ENCODE measurements at places on chromosomes 7 and 10.

- no peak for DNase-seq
Observed at GRCh38 chr10:62538606-62539005, 164.4 kb downstream of the ZNF365 start.

DNA sequence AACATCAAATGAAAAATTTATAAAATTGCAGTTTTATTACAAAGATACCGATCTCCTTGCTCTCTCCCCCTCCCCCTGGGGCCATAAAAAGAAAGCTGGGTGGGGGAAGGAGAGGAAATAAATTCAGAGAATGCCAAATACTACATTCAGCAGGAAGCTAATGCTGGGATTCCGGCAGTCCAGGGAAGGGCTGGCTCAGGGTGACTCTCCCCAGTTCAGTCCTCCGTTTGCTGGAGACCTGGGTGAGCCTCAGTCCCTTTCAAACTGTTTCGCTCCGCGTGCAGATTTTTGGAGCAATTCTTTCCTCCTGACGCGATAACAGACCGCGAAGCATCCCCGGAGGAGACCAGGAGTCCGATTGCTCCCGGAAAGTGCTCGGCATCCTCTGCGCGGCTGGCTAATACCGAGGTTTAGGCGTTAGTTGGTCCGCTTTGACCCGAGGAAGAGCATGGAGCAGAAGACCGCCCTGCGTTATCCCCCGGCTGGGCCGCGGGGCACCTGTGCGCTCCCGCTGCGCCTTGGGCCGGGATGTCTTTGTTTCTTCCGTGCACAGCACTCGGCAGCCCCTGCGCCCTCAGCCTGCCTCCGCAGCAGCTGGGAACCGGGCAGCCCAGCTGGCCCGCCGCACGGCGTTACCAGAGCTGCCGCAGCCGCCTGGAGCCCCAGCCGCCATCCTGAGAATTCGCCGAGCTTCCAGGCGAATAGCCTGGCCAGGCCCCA lies 3.9 kb upstream of the HOXA2 start:
- DNase-seq = no peak

DNA sequence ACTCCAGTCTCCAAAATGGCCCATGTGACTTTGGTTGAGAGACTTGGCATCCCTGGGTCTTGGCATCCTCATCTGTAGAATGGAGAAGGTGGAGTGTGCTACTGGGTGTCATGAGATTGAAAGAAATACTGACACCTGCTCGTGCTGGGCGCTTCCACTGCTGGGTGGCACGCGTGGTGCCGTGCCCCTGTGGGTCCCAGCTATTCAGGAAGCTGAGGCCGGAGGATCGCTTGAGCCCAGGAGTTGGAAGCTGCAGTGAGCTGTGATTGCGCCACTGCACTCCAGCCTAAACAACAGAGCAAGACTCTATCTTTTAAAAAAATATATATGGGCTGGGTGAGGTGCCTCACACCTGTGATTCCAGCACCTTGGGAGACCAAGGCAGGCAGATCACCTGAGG lies 53.1 kb downstream of the NPTX2 start:
- DNase-seq = no peak

GRCh38 chr7:74141705-74142104 lies 32.5 kb upstream of the EIF4H start:
- DNase-seq = no peak

DNA sequence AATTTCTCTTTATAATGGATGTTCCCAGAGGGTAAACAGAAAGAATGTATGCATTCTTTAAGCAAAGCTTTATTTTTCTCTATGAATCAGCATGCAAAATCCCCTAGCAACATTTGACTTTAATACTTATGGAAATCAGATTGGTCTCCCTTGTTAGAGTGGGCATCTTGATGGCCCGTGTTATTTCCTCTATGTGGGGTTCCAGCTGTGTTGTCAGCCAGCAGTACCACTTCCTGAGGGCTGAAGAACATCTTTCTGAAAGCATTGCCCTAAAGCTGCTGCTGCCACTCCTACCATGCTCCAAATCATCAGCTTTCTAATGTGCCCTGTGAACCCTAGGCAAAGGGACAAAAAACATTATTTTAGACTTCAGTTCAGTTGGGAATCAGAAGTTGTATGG lies 70.4 kb upstream of the HECTD2 start:
- DNase-seq = no peak

GRCh38 chr7:155352076-155352752 lies 54.5 kb downstream of the INSIG1 start:
- DNase-seq = no peak

- DNase-seq = no peak
Observed at GRCh38 chr10:103373544-103373943, 5.8 kb downstream of the TAF5 start.

DNA sequence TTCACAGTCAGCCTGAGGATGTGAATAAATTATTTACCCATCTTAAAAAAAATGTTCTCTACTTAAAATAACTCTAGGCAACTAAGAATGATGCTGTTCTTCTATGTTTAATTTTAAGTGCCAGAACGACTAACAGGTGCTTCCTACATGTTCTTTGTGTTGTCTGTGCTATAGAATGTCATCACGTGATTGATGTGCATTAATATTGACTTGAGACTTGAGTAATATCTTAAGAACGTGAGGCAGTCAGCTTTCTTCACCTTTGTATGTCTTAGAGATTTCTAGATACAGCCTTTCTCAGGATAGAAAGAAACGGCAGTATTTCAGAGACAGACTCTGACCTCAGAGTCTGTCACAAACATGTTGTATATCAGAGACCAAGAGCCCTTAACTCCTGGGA lies 274.6 kb downstream of the KCND2 start:
- DNase-seq = no peak

DNA sequence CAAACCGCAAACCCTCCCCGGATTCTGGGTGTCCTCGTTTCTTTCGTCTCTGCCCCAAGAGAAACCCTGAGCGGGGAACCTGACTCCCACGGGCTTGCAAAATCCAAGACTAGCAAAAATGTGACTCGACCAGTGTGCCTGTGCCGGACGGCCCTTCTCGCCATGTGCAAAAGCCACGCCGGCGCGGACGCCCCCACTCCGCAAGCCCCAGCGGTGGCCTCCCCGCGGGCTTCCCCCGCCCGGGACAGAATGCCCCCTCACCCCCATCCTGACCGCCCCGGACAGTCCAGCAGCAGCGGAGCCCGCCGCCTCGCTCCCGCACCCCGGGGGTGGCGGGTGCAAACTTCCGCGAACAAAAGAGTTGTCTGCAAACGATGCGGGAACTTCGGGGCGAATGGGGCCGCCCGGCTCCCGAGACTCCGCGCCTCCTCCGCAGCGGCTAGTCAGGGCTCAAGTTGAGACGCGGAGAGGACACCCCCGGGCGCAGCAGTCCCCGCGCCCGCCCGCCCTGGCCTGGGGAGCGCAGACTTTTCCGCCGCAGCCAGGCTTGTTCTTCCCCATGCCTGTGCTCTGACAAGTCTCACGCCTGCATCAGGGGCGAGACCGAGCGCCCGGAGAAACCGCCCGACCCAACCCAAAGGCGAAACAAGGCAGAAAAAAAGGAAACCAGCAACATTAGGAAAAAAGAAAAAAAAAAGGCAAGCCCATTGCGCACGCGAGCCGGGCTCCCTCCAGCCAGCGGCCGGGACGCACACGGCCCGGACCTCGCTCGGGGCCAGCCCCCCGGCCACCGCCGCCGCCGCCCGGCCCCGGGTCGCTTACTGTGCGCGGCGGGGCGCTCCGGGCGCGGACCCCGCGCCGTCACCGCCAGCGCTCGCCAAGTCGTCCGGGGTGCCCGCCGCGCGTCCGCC lies 732 bp downstream of the FAM53B start:
- no peak for DNase-seq

DNA sequence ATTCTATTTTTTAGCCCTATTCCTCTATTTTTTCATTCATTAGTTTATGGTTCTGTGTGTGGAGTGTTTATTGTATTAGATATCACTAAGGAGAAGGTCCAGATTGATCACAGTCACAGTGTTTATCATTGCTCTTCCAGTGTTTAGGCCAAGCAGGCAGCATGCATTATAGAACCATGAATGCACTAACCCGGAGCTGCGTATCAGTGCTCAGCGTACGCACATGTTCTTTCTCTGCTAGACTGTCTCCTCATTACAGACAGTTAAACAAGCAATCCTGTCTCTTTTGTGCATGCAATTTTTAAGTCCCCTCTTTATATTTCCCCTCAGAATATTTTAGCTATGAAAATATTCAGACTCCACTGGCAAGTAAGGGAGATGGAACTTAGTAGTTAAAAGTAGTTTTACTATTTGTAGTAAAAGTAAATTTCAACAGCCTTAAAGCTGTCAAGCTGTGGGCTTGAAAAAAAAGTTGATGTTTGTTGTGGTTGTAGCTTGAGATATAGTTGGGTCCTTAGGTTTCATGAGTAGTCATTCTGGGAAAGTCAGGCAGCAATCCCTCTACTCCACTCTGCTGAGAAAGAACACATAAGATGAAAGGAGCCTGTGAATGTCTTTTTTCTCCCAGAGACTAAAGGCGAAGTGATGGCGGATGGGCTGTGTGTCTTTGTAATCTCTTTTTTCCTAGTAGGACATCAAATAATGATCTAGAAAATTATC lies 260.4 kb downstream of the CDK14 start:
- DNase-seq = no peak

DNA sequence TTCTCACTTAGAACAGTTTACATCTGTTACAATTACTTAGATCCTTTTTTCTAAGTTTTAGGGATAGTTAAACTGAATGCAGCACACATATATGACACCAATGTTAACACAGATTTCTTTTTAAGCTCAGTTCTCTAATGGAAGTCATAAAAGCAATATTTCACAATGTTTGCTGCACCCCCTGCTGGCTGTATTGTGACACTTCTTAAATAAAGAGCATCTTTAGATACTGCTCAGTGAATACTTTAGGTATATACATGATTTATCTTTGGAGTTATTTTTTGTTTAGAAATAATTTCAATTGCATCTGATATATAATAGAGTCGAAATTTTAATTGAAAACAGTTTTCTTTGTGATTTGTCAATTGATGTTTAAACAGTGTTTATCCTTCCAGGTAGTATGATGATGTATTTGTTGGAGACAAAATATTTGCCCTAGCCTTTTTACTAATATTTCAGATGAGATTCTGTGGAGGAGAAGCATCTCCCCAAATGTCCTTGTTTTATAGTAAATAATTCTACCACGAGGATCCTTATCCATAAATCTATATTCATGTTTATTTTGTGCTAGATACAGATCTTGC lies 174.4 kb downstream of the ST7 start:
- no peak for DNase-seq

DNA sequence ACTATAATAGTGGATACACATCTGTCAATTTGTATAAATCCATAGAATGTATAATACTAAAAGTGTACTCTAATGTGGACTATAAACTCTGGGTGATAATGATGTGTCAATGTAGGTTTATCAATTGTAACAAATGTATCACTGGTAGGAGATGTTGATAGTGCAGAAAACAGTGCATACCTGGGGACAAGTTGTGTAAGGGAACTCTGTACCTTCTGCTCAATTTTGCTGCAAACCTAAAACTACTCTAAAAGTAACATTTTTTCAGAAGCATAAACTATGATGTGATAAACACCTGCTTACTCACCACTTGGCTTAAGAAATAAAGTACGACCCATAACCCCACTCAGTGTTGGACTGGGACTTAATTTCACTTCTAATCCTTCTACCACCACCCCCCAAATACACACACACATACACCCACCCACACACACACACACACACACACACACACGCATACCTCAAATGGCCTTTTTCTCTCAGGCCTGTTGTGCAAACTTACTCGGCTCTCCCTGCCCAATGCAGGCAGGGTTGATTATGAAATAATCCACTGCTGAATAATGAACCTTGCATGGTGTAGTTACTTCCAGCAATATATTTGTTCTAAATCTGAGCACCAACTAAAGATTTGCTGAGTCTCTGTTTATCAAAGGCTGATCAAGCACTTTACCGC lies 154.1 kb upstream of the KMT2E start:
- no peak for DNase-seq

GRCh38 chr7:100367251-100367620 lies 6.1 kb upstream of the PILRA start:
- DNase-seq = no peak

GRCh38 chr7:31690935-31691334 lies 3.9 kb downstream of the PPP1R17 start:
- no peak for DNase-seq

DNA sequence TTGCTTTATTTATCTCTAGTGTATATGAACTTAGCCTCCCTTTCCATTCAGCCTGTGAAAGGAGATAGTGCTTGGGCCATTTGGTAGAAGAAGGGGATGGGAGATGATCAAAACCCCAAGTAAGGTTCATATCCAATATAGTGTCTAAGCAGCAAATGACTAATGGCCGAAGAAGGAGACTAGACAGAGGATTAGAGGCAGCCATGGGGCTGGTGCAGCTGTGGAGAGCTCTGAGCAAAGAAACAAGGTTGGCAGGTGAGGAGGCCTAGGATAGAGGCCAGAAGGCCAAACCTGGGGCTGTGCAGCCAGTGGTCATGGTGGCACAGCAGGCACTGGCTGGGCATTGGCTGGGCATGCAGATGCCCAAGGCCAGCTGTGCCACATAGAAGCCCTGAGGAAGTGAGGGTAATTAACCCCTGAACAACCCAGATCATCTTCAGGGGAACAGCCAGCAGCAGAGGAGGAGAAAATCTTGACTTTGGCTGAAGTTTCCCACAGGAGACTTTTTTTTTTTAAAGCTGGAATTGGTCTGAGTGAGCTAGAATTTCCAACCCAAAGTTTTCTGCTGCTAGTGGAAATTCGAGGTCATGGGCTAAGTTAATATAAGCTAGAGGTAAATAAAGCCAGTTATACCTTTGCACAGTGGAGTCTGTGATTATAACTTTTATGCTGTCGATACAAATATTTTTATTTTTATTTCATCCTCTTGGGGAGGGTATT lies 10.3 kb upstream of the CPA1 start:
- no peak for DNase-seq

GRCh38 chr10:9097206-9097990 lies 1042.9 kb downstream of the GATA3 start:
- DNase-seq = no peak

GRCh38 chr7:46281071-46281470 lies 360.0 kb upstream of the IGFBP3 start:
- no peak for DNase-seq

GRCh38 chr10:3180355-3181025 lies 7.9 kb upstream of the PITRM1 start:
- DNase-seq = no peak
